ENCODE measurements at places on chromosomes 3 and 15.

GRCh38 chr3:157122116-157122515 lies 37.8 kb downstream of the CCNL1 start:
- no peak for DNase-seq

- no peak for DNase-seq
Observed at GRCh38 chr3:149647812-149648211, 10.0 kb downstream of the WWTR1 start.

GRCh38 chr3:196554205-196554604 lies 14.1 kb downstream of the WDR53 start:
- no peak for DNase-seq

GRCh38 chr3:58326267-58326900 lies 6.3 kb upstream of the PXK start:
- no peak for DNase-seq

DNA sequence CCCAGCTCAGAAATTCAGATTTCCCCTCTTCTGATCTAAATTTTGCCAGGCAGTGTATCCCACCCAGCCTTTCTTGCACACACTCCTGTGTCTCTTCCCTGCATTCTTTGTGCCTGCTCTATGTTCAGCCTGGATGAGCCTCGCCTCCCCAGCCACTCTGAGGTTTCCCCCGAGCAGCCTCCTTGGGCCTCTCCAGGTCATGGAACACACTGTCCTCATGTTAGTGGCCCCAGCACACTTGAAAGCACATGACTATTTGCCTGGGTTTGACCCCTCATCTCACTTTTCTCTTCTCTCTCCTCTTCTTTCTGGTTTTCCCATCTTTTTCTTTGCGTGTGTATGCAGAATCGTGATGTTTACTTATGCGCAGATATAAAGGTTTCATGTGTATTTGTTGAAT lies 3.1 kb downstream of the THSD4 start:
- DNase-seq, result no peak

DNA sequence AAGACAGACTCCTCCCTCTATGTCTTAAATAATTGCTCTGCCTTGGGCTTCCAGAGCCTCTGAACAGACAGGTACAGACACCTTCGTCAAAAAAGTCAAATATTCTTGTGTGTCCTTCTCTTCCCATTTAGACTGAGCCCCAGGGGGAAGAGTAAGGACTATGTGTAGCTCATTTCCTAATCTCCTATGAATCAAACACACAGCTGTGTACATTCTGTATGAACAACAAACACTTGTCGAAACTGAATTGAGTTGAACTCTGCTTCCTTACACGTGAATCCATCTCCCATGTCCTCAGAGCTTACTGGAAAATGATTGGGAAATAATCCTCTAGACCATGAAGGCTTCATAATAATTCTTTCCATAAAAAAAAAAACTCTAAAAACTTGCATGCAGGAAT lies 80.8 kb downstream of the MOBP start:
- no peak for DNase-seq

- no peak for DNase-seq
Observed at GRCh38 chr3:140588558-140588957, 89.3 kb upstream of the TRIM42 start.

Data from cortex of kidney (tissue), 1 donor.